Spinal cord (tissue), 10 donors: ENCODE measurements at places on chromosomes 13 and 19.

DNA sequence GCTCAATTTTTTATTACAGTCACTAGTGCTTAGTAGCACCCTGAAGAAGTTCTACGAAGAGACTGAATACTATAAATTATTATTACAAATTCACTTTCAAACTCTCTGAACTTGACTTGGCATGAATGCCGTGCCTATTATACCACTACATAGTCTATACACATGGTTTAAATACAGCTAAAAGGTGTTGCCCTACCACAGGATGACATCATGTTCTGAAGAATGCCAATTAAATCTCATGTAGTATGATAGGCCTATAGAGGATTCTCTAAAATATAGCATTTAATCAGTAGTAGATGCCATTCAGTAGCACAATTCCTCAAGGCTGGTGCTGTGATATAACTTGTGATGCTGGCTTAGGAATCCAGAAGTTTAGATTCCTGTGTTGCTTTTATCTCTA, 16.7 kb upstream of the POSTN start:
- DNase-seq, result no peak

GRCh38 chr13:59280297-59280696, 883.4 kb downstream of the DIAPH3 start:
- peak; percentile 90 for DNase-seq

DNA sequence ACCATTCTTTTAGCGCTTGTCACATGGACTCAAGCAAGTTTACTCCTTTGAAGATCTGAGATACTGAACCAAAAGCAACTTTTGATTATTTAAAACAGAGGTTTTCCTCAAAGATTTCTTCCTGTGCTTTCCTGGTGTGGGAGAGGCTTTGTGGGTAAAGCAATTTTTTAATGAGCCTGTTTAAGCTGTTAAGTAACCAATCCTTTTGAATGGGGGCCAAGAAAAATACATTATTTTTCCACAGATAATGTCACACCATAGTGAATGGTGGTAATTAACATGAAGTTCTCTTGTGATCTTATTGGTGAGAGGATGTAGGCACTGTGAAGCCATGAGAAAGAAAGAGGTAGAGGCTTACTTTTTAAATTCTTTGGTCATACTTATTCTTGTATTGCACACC, 55.8 kb upstream of the OBI1 start:
- no peak for DNase-seq

DNA sequence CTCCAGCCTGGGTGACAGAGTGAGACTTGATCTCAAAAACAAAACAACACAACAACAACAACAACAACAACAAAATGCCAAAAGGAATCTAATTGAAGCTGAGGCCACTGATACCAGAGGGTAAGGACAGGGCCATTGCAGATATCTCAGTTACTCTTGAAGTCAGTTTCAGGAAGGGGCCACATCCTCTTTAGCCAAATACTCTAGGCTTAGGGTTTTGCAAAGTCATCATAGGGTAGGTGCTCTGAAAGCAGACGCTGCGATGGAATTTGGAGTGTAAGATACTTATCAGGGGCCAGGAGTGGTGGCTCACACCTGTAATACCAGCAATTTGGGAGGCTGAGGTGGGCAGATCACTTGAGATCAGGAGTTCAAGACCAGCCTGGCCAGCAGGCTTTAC, 46.6 kb upstream of the UBAC2 start:
- no peak for DNase-seq

GRCh38 chr19:41939861-41940730, 11.8 kb upstream of the ERFL start:
- no peak for DNase-seq
